Activated naive CD8-positive, alpha-beta T cell treated with anti-CD3 and anti-CD28 coated beads, Interleukin-2, amount 50 U/mL, for 24 hours (primary cell): ENCODE measurements at places on chromosomes 1 and 21.

DNA sequence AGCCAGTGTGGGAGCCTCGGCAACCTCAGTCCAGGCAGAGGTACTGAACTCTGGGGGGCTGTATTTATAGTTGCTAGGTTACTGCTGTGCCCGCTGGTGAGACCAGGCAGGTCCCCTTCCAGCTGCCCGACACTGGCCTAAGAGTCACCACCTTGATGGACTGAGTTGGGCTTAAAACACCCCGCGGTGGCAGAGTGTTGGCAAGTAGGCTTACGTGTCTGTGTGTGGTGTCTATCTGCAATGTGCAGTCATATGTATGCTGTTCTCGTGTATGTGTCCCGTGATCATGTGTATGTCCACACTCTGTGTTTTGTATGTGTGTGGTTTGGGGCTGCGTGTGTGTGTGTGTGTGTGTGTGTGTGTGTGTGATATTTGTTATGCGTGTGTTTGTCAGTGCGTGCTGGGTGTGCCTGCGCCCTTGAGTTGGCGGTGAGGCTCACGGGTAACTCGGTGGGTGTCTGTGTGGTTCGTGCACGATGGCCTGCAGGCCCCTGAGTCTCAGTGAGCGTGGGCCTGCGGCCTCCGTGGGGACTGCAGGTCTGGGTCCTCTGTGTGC, 65.5 kb downstream of the MEF2D start:
- DNase-seq = no peak

DNA sequence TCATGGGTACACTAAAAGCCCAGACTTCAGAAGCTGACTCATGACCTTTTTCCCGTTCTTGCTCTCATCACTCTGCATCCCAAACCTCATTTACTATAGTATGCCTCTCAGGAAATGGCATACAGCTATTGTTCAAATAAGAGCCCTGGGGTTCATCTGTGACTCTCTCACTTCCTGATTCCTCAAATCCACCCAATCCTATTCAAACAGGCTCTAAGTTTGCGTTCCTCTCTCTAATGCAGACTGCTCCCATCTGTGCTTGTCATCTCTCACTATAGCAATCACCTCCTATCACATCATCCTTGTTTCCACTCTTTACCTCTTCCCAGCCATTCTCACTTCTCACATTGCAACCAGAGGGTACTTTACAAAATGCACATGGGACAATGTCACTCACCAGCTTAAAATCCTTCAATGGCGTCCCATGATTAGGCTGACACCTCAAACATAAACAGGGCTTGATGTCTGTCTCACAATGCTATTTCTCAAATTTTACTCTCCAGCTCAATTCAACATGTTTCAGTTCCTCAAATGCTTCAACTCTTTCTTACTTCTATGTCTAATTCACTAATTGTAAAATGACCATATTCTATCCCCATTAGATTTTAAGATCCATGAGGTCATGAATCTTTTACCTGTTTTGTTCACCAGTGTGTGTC, 408.4 kb downstream of the NTNG1 start:
- no peak for DNase-seq

DNA sequence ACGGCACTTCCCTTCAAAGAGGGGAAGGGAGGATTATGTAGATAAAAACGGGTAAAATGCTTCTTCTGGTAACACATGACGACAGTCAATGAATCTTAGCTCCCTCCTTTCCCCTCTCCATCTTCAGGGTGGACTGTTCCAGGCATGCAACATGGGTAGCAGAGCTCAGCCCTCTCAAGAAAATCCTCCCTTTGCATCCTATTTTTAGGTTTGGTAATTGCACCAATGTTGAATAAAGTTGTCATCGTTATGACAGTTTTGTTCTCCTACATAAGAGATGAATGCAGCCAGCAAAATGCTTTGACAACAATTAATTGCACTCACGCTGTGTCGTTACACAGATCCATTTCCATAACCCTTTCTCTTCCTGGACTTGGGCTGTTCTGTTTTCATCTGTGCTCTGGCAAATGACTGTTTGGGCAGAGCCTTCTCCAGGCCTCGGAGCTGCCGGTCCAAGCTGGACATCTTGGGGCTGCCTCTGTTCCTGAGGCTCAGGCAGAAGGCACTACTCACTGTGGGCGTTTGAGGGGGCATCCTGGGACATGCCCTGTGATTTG, 127.6 kb downstream of the CNIH3 start:
- no peak for DNase-seq

DNA sequence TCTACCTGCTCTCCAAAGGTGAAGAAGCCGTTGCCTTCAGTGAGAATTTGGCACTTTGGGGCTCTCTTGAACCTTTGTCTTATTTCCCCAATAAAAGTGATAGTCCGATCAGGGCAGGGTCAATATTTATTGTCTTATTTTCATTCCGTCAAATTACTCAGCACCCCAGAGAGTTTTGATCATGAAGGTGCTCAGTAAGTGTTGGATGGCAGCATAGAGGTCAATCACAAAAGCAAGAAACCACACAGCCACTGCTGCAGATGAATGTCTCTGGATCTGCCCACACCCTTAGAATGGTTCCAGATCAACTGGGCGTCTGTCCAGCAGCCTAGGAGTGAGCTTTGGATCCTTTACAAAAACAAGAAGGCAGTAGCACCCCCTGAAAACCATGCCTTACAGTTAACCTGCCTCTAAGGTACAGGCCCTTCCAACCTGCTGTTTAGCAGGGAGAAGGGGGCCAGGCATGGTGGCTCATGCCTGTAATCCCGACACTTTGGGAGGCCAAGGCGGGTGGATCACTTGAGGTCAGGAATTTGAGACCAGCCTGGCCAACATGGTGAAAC, 97.3 kb downstream of the PSMG1 start:
- no peak for DNase-seq

- DNase-seq = no peak
Observed at GRCh38 chr1:230081751-230082150, 14.7 kb downstream of the GALNT2 start.

DNA sequence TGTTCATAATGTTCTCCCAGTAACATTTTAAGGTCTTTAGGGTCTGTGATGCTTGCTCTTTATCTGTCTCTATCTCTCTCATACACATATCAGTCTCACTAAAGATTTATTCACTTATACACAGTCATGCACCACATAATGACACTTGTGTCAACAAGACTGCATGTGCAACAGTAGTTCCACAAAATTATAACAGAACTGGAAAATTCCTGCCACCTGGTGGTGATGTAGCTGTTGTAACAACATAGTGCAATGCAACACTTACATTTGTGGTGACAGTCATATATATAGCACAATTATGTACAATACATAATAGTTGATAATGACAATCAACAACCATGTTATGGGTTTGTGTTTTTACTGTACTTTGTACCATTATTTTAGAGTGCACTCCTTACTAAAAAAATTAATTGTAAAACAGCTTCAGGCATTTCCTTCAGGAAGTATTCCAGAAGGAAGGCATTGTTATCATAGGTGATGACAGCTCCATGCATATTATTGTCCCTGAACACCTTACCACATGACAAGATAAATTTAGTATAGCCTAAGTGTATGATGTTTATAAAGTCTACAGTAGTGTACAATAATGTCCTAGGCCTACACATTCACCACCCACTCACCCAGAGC, 8.1 kb downstream of the TDRD5 start:
- DNase-seq = no peak
